ENCODE measurements at places on chromosomes 7 and 10. TPM values are rescaled to one million over a fixed set of nuclear protein-coding genes. Genes with fewer than 3 reads are reported as not detected.

DNA sequence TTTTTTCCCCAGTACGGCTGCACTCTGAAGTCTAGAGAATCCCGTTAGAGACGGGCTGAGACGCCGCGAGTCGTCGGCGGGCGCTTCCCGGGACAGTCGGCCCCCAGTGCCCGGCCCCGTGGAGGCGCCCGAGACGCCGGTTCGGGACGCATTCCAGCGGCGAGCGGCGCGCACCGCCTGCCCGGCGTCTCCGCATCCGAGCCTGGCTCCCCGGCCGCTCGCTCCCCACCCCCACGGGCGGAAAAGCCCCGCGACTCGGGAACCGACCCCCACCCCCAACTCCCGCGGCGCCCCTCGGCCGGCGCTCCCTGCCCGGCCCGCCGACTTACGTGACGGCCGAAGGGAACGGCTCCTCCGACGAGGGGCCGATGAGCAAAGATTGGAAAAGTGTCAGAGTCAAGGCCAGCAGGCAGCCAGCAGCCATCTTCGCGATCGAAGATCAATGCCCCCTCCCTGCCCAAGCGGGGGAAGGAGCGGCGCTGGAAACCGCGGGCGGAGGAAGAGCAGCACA is 486 bp downstream of the CACNA2D1 start:
- peak overlapping the region; percentile 44 for H3K4me3 ChIP-seq
- H3K4me1 ChIP-seq, result no peaks in the 10 kb centered on the region
- H3K27me3 ChIP-seq, result peaks cover 67% of the 10 kb centered on the region
- no peak overlapping the region for H3K27ac ChIP-seq

- no peaks in the 10 kb centered on the region for H3K4me1 ChIP-seq
- H3K27me3 ChIP-seq, result no peaks in the 10 kb centered on the region
- no peak overlapping the region for H3K27ac ChIP-seq
These were observed 40.5 kb downstream of the AMZ1 start for GRCh38 chr7:2728316-2729030.

DNA sequence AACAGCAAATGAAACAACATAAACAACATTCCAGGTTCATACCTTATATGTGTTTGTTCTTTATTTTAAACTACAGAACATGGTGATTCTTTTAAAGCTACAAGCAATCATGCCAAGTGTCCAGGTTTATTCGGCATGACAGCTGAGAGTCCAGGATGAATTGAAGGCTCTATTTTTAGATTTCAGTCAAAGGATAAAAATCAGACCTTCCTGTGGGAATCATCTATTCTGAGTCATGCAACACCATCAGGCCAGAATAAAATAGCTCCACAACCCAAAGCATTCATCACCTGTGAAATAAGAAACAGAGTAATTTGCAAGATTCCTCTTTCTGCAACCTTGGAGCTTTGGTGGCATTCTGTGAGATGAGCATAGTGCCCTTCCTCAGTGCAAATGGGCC is 292.4 kb upstream of the MYO3A start:
- DNase-seq, result no peak
- H3K4me1 ChIP-seq, result no peaks in the 10 kb centered on the region
- no peaks in the 10 kb centered on the region for H3K36me3 ChIP-seq

Gene CRHR2
- total RNA-seq, result not detected

DNA sequence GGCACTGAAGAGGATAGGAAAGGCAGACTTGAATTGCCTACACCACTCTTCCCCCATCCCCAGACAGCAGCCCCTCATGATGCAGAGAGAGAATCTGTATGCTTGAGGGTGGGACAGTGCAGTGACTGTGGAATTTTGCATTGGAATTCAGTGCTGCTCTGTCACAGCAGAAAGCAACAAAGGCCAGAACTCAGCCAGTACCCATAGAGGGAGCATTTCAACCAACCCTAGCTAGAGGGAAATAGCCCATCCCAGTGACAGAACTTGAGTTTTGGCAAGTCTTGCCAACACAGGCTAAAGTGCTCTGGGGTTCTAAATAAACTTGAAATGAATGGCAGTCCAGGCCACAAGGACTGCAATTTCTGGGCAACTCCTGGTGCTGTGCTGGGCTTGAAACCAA is 80.4 kb downstream of the TES start:
- no peak overlapping the region for H3K27ac ChIP-seq
- H3K36me3 ChIP-seq, result peaks cover 6% of the 10 kb centered on the region
- no peak for DNase-seq

GRCh38 chr7:110835218-110835617 is 255.7 kb upstream of the LRRN3 start:
- no peak overlapping the region for H3K27ac ChIP-seq
- peaks cover 6% of the 10 kb centered on the region for H3K4me1 ChIP-seq
- no peak overlapping the region for H3K4me3 ChIP-seq
- H3K36me3 ChIP-seq, result peaks cover 6% of the 10 kb centered on the region
- H3K27me3 ChIP-seq, result no peaks in the 10 kb centered on the region

Gene ASIC3
- total RNA-seq, result 3.9 TPM

GRCh38 chr7:256981-257646 is 32.9 kb upstream of the FOXL3 start:
- H3K27me3 ChIP-seq, result no peaks in the 10 kb centered on the region
- peaks cover 44% of the 10 kb centered on the region for H3K36me3 ChIP-seq
- H3K4me1 ChIP-seq, result no peaks in the 10 kb centered on the region
- no peak overlapping the region for H3K27ac ChIP-seq
- no peak for DNase-seq

DNA sequence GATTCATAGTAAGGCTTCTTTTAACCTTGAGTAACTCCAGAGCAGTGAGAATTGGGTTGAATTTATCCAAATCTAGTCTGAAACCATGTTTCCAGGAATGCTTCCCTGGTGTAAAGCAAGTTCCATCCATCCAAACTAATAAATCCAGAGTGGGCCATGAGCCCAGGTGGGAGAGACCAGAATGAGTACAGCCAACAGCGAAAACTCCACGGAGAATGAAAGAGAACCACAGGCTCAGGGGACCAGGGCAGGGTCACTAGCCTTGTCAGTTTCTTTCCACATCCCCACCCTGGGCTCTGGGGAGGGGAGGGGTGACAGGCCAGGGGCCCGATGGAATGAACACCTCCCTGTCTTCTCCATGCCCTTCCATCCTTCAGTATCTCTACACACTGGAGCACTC is 180.1 kb downstream of the NEURL1 start:
- no peak for DNase-seq
- no peaks in the 10 kb centered on the region for H3K36me3 ChIP-seq
- H3K27me3 ChIP-seq, result no peaks in the 10 kb centered on the region
- H3K27ac ChIP-seq, result no peak overlapping the region
- H3K4me1 ChIP-seq, result peaks cover 13% of the 10 kb centered on the region

Gene CCL24
- not detected for total RNA-seq

Gene CPA4
- total RNA-seq, result 4.3 TPM

GRCh38 chr10:14116837-14117236 is 213.9 kb downstream of the FRMD4A start:
- no peaks in the 10 kb centered on the region for H3K27me3 ChIP-seq
- H3K4me3 ChIP-seq, result no peak overlapping the region
- H3K27ac ChIP-seq, result no peak overlapping the region
- DNase-seq, result no peak
- H3K4me1 ChIP-seq, result peaks cover 9% of the 10 kb centered on the region

GRCh38 chr10:35959252-35959651 is 317.2 kb upstream of the FZD8 start:
- peaks cover 7% of the 10 kb centered on the region for H3K4me1 ChIP-seq
- no peaks in the 10 kb centered on the region for H3K27me3 ChIP-seq
- no peak for DNase-seq
- no peaks in the 10 kb centered on the region for H3K36me3 ChIP-seq
- no peak overlapping the region for H3K27ac ChIP-seq

- H3K36me3 ChIP-seq, result peaks cover 21% of the 10 kb centered on the region
- H3K4me3 ChIP-seq, result peak overlapping the region; percentile 86
- H3K27ac ChIP-seq, result no peak overlapping the region
- no peaks in the 10 kb centered on the region for H3K27me3 ChIP-seq
These were observed 899 bp downstream of the PUS7 start for GRCh38 chr7:105521027-105521716.

GRCh38 chr7:115924411-115924810 is 106.2 kb downstream of the TFEC start:
- H3K36me3 ChIP-seq, result no peaks in the 10 kb centered on the region
- no peak for DNase-seq
- peaks cover 99% of the 10 kb centered on the region for H3K27me3 ChIP-seq
- H3K4me3 ChIP-seq, result no peak overlapping the region
- no peak overlapping the region for H3K27ac ChIP-seq

All from MCF 10A (cell line).